ENCODE measurements at places on chromosomes 4 and X. TPM values are rescaled to one million over a fixed set of nuclear protein-coding genes. Genes with fewer than 3 reads are reported as not detected.

MMRN1 gene
- 0.43 TPM for total RNA-seq

DNA sequence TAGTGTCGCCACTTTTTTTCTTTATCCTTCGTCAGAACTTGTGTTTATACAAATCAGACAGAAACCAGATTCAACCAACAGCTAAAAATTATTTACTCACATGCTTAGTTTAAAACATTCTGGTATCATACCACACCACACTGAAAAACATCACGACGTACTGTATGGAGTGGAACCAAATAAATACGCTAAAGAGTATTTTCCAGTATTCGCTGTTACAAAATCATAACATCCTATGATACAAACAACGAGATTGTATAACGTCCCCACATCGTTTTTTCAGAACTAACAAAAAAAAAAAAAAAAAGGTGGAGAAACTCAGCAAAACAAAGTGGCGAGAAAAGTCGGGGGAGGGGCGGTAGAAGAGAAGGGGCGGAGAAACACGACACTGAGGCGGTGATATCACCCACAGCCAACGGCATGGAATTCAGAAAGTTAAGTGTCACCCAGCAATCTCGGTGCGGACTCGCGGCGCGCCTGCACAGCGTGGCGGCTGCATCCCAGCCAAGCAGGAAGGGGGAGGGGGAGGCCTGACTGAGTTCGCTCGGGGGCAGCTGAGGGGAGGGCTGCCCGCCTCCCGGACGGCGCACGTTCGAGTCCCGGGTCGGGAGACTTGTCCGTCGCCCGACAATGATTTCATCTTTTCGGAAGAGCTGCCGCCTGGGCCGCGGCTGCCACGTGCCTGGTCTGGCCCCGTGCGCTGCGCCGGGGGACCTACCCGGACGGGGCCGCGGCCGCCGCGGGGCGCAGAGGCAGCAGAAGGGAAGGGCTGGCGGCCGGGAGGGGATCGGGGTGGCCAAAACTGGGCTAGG is 920 bp downstream of the SETD7 start:
- H3K36me3 ChIP-seq = no peaks in the 10 kb centered on the region
- no peak for DNase-seq
- H3K4me1 ChIP-seq = peaks cover 41% of the 10 kb centered on the region
- H3K27ac ChIP-seq = peak overlapping the region; percentile 95
- H3K4me3 ChIP-seq = peak overlapping the region; percentile 94
- H3K27me3 ChIP-seq = peaks cover 4% of the 10 kb centered on the region

- no peak for DNase-seq
- H3K27ac ChIP-seq = no peak overlapping the region
- H3K4me1 ChIP-seq = peaks cover 4% of the 10 kb centered on the region
- H3K4me3 ChIP-seq = no peak overlapping the region
- peaks cover 1% of the 10 kb centered on the region for H3K36me3 ChIP-seq
Measured at GRCh38 chrX:17642891-17643290, 94.4 kb upstream of the SCML1 start.

EFNB1 gene
- total RNA-seq = 4.8 TPM

DNA sequence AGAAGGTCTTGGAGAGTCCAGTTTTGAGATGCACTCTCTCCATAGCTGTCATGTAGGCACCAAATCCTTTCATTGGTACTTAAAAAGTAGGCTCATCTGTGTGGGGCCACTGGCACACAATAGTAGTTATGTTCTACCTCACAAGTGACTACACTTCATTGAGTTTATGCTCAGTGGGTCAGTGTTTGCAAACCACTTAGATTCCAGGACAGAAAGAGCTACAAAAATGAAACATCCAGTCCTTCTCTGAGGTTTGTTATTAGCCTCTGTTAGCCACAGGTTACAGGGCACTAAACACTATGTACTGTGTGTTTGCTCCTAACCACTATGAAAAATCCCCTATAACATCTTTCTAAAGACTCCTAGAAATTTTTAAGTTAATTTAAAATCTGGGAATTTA is 13.8 kb downstream of the RAB28 start:
- no peak for DNase-seq
- H3K4me3 ChIP-seq = no peak overlapping the region
- peaks cover 17% of the 10 kb centered on the region for H3K36me3 ChIP-seq
- no peak overlapping the region for H3K27ac ChIP-seq
- no peaks in the 10 kb centered on the region for H3K4me1 ChIP-seq

PNMA5 gene
- total RNA-seq = 0.17 TPM

ADH6 gene
- total RNA-seq = not detected

- no peak overlapping the region for H3K27ac ChIP-seq
- no peaks in the 10 kb centered on the region for H3K27me3 ChIP-seq
- no peaks in the 10 kb centered on the region for H3K4me1 ChIP-seq
Measured at GRCh38 chr4:127400731-127401346, 231.9 kb upstream of the INTU start.

DNA sequence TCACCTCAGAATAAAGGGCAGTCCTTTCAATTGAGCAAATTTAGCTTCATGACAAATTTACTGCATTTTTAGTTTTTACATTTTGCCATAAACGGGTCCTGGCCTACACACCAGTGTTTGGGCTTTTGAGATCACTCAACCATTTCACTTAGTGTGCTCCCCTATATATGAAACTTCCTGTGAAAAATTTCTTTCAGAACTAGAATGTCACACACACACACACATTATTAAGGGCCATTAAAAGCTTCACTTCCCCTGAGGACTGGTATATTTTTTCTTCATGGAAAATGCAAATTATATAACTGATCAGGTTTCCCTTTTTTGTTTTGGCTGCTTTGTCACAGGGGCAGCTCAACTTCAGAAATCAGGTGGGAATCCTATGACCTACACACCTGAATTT is 206.5 kb downstream of the ENOX2 start:
- peaks cover 2% of the 10 kb centered on the region for H3K36me3 ChIP-seq
- H3K27me3 ChIP-seq = no peaks in the 10 kb centered on the region
- H3K4me1 ChIP-seq = no peaks in the 10 kb centered on the region

INTU gene
- 0.06 TPM for total RNA-seq

- H3K4me1 ChIP-seq = peaks cover 4% of the 10 kb centered on the region
- no peaks in the 10 kb centered on the region for H3K27me3 ChIP-seq
- no peak overlapping the region for H3K27ac ChIP-seq
Measured at GRCh38 chr4:119227690-119228089, 15.2 kb downstream of the USP53 start.

FGF2 gene
- total RNA-seq = not detected

DNA sequence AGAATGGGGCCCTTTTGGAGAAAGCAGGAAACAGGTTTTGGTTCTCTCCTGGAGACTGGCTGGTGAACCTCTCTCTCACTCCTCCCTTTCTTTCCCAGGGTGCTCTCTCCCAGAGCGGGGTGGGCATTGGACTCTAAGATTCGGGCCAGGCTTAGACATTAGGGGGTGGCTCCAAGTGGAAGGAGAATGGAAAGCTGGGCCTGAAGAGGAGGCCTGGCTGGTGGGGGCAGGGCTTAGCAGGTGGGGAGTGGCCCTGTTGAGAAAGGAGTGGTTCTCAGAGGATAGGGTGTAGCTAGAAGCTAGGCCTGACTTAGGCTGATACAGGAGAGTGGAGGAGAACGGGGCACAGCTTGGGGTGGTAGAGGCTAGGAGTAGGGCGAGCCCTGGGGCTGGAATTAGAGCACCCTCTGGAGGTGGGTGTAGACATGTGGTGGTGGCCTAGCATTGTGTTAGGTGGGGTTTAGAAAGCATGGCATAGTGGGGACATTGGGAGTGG is 5.7 kb downstream of the PLP2 start:
- no peak for DNase-seq
- H3K27me3 ChIP-seq = no peaks in the 10 kb centered on the region
- peaks cover 15% of the 10 kb centered on the region for H3K4me1 ChIP-seq
- H3K27ac ChIP-seq = peak overlapping the region; percentile 64
- H3K36me3 ChIP-seq = peaks cover 23% of the 10 kb centered on the region

- no peak overlapping the region for H3K4me3 ChIP-seq
- no peak overlapping the region for H3K27ac ChIP-seq
- no peak for DNase-seq
- no peaks in the 10 kb centered on the region for H3K4me1 ChIP-seq
Measured at GRCh38 chrX:11532291-11533078, 133.2 kb downstream of the ARHGAP6 start.

DNA sequence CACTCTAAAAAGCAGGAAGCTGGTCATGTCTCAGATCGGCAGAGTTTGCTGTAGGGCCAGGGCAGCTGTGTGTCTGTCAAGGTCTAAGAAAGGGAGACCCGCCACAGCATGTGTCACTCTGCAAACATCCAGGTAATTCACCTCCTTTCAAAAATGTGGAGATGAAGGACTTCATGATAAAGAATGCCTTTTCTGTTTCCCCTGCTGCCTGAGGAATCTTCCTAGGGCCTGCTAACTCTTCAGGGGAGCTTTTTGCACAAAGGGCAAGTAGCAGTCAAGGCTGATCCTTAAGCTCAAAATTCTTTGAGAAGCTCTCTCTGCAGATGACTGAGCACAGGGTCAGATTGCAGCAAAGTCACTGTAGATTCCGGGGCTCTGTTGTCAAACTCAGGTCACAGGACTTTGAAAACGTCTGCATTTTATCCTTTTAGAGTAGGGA is 21.1 kb downstream of the RASL11B start:
- H3K4me3 ChIP-seq = no peak overlapping the region
- H3K4me1 ChIP-seq = peaks cover 5% of the 10 kb centered on the region
- H3K27ac ChIP-seq = no peak overlapping the region
- no peak for DNase-seq
- H3K27me3 ChIP-seq = no peaks in the 10 kb centered on the region

MCF2 gene
- 0.69 TPM for total RNA-seq

DNA sequence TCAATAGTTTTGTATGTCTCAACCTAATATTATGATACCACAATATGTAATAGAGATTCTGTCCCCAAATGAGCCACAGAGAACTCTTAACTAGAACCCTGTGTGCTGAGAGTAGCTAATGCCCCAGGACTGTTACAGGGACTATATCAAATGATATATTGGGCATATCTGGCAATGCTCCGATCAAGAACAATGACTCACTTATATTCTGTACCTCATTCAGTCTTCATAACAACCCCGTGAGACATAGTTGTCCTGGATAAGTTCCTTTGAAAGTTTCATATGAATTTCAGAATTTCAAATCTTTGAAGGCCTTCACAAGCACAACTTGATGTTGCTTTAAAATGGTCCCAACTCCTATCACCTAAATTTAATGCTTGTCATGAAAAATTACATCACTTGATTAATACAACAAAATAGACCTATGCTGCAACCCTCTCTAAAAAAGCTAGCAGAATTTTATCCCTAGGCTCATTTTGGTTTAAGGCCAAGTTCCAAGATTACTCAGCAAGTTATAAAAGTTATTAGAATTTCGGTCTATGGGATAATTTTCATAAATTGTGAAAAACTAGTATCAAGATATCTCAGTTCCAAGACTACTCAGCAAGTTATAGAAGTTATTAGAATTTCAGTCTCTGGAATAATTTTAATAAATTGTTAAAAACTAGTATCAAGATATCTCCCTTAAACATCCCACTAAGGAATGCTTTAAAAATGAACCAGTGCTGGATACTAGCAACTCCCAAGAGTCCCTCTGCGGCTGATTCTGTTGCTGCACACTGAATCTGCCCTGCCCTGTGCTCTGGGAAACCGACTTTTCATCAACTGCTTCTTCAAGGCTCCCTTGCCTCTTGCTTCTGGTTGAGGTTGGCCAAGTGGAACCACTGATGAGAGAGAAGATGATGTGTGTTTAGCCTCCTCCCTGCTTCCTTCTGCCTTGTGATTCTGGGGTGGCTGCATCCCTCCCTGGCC is 6.0 kb upstream of the ANXA3 start:
- no peaks in the 10 kb centered on the region for H3K4me1 ChIP-seq
- no peak for DNase-seq
- H3K27me3 ChIP-seq = peaks cover 24% of the 10 kb centered on the region
- no peak overlapping the region for H3K27ac ChIP-seq
- no peaks in the 10 kb centered on the region for H3K36me3 ChIP-seq

DNA sequence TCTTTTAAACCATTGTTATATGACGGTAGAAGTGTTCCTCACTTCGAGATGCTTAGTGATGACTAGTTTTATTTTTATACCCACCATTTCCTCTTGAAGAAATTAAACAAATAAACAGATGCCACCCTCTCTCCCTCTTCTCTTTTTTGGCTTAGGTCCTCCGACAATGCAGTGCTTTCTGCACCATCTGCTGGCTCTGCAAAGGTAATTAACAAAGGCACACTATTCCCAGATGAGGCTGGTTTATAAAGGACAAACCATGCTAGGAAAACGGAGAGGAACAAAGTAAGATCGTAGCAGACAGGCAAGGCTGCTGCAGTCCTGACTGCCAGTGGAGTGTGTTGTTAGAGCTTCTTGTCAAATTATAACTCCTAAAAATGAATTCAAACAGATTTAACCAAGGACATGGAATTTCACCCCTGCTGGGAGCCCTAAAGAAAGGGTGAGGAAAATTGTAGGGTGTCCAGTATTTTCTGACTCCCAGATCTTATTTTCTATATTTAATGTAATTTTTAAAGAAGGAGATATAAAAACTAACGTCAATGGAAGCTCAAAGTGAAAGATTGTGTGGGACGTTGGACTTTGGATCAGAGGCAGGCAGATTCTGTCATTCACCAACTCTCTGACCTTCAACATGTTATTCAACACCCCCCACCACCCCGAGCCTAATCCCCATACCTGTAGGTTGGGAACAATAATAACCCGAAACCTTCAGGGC is 142.1 kb downstream of the CPEB2 start:
- no peaks in the 10 kb centered on the region for H3K36me3 ChIP-seq
- H3K27me3 ChIP-seq = no peaks in the 10 kb centered on the region
- H3K27ac ChIP-seq = no peak overlapping the region
- no peak for DNase-seq

- H3K4me1 ChIP-seq = peaks cover 13% of the 10 kb centered on the region
- H3K4me3 ChIP-seq = peak overlapping the region; percentile 29
- peaks cover 2% of the 10 kb centered on the region for H3K36me3 ChIP-seq
- H3K27ac ChIP-seq = peak overlapping the region; percentile 68
- no peak for DNase-seq
Measured at GRCh38 chr4:5033281-5033841, 14.1 kb upstream of the CYTL1 start.

DNA sequence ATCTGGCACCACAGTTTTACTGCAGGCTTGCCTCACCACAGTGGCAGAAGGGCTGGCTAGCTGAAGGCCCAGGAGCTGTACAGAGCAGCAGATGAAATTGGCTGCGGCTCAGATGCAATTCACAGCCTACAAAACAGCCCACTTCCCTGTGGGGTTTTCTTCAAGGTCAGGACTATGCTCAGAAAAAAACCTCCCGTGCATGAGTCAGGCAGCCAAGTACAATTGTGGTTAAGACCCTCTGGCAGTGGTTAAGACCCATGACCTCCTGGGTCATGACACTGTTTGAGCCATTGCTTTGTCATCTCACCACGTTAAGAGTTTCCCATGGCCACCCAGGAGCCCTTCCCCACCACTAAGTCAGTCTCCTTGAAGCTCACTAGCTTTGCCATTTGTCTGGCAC is 276.3 kb downstream of the HNRNPD start:
- H3K27ac ChIP-seq = no peak overlapping the region
- H3K4me3 ChIP-seq = no peak overlapping the region
- no peak for DNase-seq
- no peaks in the 10 kb centered on the region for H3K36me3 ChIP-seq

SPINK2 gene
- total RNA-seq = 7.5 TPM
